ENCODE measurements at places on chromosomes 7 and 10.

GRCh38 chr7:96236198-96237039 is 85.5 kb downstream of the SLC25A13 start:
- DNase-seq: no peak

DNA sequence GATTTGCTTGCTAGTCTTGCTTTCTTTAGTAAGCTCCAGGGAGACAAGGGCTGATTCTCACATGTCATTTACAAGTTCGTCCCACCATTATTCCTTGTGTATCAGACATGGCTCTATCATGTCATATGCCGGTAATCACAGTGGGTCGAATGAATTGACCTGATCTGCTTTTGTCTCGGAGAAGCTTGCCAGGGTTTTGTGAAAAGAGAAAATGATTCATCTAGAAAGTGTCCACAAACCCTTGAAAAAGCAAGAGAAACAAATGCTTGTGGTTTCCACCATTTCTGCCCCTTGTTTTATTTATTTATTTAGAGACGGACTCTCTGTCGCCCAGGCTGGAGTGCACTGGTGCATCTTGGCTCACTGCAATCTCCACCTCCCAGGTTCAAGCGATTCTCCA is 278.5 kb downstream of the TCF7L2 start:
- no peak for DNase-seq

GRCh38 chr7:127162366-127162765 is 90.4 kb downstream of the GRM8 start:
- no peak for DNase-seq

GRCh38 chr10:129397198-129397974 is 69.7 kb upstream of the MGMT start:
- DNase-seq: no peak

DNA sequence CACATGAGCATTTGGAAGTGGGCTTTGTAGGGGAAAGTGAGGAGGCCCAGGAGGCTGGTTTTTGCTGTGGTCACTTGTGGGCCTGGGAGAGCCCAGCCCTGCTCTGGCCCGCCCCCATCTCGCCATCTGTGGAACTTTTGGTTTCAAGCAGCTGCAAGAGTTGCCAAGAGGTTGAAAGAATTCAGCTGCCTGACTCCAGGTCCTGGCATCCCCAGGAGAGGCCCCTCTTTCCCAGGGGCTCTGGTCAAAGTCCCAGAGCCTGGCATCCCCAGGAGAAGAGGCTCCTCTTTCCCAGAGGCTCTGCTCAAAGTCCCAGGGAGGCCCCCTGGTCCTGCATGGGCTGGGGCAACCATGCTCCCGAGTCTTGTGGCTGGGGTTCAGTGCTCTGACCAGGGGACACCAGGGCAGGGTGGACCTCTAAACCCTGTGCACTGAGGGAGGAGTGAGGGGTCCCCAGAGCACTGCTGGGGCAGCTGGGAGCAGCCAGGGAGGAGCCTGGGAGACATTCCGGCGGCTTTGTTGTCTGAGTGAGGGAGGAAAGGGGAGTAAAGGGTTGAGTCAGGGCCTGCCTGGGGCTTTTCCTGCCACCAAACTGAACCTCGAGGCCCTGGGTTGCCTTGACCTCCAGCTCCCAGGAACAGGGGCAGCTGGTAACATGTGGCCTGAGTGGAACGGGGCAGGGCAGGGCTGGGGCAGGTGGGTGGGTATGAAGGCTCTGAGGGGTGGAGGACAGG is 27.7 kb upstream of the CSGALNACT2 start:
- DNase-seq: no peak

GRCh38 chr10:104257235-104257634 is 2.5 kb downstream of the GSTO1 start:
- DNase-seq: no peak

DNA sequence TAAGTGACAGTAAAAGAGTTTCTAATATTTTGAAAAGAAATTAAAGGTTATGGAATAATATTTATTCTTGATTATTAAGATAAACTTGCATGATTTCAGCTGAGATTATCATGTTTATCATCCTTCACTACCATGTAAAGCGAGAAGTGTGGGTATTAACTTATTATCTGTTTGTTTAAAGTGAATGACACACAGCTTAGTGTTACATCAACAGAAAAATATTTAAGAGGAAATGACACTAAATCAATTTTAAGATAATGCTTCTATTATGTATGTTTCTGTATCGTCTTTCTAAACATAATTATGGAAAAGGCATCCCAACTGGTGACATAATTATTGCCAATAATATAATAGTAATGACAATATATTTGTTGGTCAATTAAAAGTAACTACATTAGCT is 213.1 kb downstream of the PCDH15 start:
- no peak for DNase-seq

- DNase-seq: no peak
These were observed 3.5 kb upstream of the EN2 start for GRCh38 chr7:155454183-155455112.
